Stimulated activated CD8-positive, alpha-beta memory T cell treated with anti-CD3 and anti-CD28 coated beads, Interleukin-15, amount 100 ng/mL, for 24 hours (primary cell): ENCODE measurements at places on chromosomes 3 and 15.

DNA sequence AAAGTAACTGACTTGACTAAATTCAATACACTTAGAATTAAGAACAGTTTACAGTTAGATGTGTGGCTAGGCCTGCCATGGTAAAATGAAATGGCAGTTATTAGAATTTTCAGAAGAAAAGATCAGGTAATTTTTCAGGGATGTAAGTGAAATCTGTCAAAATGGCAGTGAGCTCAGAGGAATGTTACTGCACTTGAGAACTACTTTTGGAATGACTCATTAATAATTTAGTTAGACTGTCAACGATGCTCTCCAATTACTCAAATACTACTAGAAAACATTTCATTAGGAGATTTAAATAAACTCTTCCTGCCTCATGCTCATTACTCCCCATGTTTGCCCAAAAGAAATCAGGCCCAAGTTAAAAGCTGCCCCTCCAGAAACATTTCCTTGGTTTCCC, 84.4 kb downstream of the RFTN1 start:
- no peak for DNase-seq

DNA sequence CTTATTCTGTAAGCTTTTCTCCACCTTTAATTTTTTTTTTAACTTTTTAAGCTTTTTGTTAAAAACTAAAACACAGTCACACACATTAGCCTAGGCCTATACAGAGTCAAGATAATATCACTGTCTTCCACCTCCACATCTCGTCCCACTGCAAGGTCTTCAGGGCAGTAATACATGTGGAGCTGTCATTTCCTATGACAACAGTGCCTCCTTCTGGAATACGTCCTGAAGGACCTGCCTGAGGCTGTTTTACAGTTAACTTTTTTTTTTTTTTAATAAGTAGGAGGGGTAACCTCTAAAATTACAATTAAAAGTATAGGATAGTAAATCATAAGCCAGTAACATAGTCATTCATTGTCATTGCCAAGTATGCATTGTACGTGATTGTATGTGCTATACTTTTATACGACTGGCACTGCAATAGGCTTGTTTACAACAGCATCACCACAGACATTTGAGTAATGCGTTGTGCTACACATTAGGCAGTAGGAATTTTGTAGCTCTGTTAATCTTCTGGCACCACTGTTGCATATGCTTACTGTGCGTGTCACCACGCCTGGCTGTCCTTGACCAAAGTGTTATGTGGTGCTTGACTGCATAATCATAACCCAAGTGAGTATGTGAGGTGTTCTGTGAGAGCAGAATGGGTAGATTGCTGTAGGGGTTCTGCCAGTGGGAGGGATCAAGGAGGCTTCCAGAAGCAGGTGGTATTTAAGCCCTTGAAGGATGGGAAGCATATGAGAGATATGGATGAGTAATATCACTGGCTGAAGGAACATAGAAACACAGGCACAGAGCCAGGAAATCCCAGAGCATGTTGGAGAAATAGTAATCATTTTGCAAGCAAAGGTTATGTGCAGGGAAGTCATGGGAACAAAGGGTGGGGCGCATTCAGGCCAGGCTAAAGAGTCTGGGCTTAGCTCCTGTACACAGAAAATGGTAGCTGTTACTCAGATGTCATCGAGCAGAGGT, 18.3 kb downstream of the FBXO22 start:
- no peak for DNase-seq

DNA sequence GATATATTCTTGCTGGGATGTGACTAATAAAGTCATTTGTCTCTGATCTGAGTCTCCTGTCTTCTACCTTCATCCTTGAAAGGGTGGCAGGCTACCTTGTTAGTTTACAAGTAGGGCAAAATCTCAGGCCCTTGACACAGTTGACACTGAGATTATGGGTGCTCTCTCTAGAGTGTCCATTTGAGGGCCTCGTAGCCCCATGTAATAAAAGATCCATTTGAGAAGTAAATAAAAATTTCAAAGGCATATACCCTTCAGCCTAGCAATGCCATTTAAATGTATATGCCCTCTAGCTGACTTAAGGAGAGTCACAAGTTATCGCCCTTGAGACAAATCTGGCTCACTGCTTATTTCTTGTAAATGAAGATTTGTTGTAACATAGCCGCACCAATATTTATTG, 98.6 kb downstream of the TCF12 start:
- DNase-seq: no peak

GRCh38 chr3:44950275-44950734, 25.7 kb downstream of the ZDHHC3 start:
- no peak for DNase-seq

DNA sequence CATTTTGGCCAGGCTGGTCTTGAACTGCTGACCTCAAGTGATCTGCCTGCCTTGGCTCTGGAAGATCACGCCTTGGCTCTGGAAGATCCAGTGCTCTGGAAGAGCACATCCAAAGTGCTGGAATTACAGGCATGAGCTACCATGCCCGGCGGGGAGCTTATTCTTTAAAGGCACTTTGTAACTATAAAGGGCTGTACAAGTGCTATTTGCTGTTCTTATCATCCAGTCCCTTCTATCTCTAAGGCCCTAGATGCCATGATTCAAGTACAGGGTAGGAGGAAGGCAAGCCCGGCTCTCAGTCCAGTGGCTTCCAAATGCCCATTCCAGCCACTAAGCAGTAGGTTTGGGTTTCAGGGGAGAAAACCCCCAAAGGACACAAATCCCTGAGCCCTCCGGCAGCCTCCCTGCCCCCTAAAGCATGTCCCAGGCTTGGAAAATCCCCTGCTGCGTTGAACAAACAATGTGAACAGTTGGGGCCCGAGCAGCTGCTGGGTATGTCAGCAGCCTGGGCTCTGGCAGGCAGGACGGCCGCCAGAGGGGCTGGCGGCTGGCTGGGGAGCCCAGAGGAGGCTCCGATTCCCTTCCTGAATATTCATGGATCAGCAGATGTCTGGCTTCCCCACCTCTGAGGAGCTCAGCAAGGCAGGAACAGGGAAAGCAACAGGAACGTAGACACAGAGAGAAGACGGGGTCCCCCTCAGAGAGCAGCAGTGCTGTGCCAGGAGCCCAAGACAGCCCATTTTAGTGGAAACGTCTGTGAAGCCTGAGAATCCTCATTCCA, 7.7 kb downstream of the IGDCC4 start:
- no peak for DNase-seq

- DNase-seq: no peak
These were observed 317.8 kb downstream of the LSAMP start for GRCh38 chr3:116127464-116127863.

DNA sequence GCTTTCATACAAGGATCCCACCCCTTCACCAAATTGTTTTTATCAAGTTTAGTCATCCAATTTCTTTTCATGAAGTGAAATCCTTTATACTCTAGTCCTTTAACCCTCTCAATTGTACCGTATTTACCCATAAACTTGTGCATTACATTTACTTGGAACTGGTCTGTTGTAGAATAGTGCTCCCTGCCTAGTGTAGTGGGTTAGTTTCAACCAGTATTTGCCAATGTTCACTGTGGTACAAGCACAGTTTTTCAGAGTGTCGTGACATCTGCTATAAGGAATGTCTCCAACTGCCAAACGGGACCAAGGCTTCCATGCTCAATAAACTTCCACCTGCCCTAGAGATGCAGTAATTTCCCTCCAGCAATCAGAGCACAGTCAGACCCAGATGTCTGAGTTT, 211.9 kb downstream of the KCNAB1 start:
- no peak for DNase-seq

GRCh38 chr3:129312021-129312639, 33.5 kb downstream of the HMCES start:
- no peak for DNase-seq

- no peak for DNase-seq
These were observed 9.8 kb downstream of the ARPP19 start for GRCh38 chr15:52559022-52559421.

DNA sequence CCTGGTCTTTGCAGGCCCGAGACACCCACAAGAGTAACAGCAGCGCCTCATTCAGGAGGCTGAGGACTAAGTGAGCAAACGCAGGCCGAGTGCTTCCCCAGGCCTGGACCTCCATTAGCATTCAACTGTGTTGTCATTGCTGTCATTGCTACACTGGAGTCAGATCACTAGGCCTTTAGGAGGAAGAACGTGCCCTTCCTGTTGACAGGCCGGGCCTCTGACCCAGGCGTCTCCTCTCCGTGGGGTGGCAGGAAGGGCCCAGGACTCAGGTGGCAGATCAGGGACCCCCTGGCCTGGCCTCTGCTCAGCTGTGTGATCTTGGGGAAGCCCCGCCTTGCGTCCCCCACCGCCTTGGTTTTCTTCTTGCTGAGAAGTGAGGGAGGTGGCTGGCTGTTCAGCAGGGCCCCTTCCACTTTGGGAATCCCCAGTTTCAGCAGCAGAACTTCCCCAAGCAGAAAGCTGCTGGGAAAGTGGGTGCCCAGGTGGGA, 19.1 kb downstream of the ZDHHC19 start:
- DNase-seq: no peak

GRCh38 chr3:35383216-35383615, 256.1 kb upstream of the ARPP21 start:
- DNase-seq: no peak

DNA sequence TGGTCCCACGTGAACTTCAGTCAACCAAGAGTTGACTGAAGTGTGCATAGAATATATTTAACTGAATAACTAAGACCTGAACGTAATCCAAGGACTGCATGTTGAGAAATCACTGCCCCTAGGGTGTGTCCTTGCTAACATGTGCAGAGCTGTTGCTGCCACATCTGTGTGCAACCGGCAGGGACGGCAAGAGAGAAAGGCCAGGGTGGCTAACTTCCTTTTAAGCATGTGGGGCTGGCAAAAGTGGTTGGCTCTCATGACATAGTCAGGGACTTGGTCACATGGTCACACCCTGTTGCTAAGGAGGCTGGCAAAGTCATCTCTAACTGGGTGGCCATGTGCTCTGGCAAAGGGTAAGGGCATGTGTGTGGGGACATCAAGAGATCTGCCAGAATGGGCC, 52.4 kb downstream of the GASK1A start:
- no peak for DNase-seq

DNA sequence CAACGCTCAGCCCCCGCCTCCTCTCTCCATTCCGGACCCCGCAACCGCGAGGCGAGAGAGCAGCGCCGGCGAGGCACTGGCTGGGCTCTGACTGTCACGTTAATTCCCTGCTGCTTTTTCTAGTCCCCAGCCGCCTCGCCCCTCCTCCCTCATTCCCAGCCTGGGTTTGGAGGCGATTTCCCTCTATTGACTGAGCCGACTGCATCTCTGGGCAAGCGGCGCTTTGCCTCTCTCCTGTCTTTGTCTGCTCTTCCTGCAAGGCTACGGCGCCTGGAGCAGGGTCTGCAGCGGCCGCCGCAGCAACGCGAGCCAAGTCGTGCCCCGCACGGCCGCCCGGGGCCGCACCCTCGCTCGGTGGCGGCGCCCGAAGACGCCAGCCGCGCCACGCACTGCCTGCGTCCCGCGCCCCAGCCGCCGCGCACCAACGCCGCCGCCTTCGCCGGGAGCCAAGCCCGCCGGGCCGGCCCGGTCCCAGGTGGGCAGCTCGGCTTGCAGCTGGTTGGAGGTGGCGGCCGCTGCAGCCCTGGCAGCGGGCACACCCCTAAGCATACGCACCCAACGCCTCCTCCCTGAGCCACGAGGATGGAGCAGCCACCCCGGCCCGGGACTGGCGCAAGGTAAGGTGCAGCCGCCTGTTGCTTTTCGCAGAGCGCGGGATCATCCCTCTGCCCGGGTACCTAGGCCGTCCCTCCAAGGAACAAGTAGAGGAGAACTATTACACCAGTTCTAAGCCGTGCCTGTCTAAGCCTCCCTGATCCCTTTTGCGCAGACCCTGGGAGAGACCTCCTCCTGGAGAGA, at the start of gene LRRC3B:
Gene LRRC3B (plus strand): TSS at position 152 of the 798 bp plus-strand sequence. CDS start 86,901 bp downstream, outside the sequence.
- no peak for DNase-seq

- no peak for DNase-seq
These were observed 2.8 kb upstream of the RTP2 start for GRCh38 chr3:187705164-187705563.

DNA sequence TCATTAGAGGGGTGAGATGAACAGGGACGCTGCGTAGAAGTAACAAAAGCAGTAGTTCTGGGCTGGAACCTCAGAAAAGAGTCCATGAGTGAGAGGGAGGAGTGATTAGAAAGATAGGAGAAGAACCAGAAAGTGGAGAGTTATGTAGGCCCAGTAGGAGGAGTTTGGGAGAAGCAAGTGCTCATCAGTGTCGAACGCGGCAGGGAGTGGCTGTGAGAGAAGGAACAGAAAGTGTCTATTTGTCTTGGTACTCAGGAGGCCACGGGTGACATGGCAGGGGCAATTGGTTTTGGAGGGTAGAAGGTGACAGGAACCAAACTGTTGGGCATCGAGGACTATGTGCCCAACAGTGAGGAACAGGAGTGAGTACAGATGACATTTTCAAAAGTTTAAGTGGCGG, 1.3 kb upstream of the INSYN1 start:
- no peak for DNase-seq

- DNase-seq: no peak
These were observed 22.1 kb downstream of the ALDH1L1 start for GRCh38 chr3:126158016-126158911.

- no peak for DNase-seq
These were observed 102.7 kb downstream of the ATP1B3 start for GRCh38 chr3:141979050-141979671.

- DNase-seq: no peak
These were observed 1.1 kb downstream of the CHD2 start for GRCh38 chr15:92901072-92901761.

GRCh38 chr3:50666837-50667236, 7.9 kb upstream of the DOCK3 start:
- DNase-seq: no peak

GRCh38 chr3:166013073-166013679, 176.0 kb upstream of the BCHE start:
- no peak for DNase-seq

- DNase-seq: no peak
These were observed 694 bp upstream of the EEFSEC start for GRCh38 chr3:128152419-128153155.

- DNase-seq: no peak
These were observed 221.8 kb downstream of the TPRG1 start for GRCh38 chr3:189393598-189393997.

DNA sequence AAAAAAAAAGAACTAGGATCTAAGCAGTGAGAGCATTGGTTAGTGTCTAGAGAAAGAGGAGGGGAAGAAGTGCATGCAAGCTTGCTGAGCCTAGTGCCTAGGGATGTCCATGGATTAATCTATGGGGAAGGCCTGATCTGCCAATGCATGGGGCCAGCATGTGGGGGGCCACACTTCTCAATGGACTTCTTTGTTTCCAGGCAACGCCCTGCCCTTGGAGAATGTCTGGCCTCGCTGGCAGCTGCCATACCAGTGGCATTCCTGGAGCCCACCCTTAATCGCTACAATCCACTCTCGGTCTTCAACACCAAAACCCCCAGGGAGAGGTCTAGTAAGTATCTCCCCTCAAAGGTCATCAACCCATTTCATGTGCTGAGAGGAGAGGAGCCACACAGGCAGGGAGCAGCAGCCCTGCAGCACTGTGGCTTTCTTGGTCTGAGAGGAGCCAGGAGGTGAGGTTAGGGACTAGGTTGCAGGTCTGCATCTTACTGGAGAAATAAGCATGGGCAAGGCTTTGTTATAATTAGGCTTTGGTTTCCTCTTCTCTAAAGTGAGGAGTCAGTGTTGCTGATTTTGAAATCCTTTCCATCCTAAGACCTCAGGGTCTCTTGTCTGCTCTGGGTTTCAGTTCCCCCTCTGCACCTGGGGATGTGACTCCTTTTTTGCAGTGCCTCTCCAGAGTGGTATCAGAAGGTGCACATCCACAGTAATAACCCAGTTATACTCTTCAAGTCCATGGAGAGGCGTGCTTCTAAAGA, 188.1 kb upstream of the CHRM5 start:
- no peak for DNase-seq
